T-cell (primary cell): ENCODE measurements at places on chromosomes 2 and 18.

DNA sequence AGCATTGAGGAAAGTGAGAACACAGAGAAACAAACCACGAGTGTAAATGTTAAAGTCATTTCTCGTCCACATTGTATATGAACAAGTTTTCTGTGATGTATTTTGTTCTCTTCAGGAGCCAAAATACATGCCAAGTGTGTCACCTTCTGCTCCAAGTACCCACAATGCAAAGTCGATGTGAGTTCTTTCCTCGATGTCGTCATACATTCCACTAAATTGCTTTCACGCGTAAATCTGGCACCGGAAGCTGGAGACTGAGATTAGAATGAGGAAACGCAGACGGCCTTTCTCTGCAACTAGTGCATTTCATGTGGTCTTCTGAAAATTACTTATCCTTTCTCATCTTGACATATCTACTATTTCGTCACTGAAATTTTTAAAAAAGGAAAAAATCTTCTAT is 118.5 kb upstream of the SALL3 start:
- no peak for DNase-seq

- no peak for DNase-seq
Measured at GRCh38 chr2:96853321-96853720, 4.5 kb downstream of the ANKRD39 start.

- no peak for DNase-seq
Measured at GRCh38 chr2:80706541-80706940, 402.0 kb upstream of the LRRTM1 start.

GRCh38 chr2:226317970-226318369 is 481.6 kb downstream of the IRS1 start:
- DNase-seq = no peak

DNA sequence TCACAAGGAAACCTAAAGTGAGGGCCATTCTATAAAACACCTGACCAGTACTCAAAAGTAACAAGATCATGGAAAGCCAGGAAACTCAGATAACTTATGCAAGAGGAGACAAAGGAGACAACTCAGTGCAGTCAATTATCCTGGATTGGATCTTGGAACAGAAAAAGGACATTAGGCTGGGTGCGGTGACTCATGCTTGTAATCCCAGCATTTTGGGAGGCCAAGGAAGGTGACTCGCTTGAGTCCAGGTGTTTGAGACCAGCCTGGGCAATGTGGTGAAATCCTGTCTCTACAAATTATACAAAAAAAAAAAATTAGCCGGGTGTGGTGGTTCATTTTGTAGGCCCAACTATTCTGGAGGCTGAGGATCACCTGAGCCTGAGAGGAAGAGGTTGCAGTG is 424.5 kb upstream of the SPRED2 start:
- no peak for DNase-seq

GRCh38 chr2:173017646-173018420 is 57.8 kb upstream of the MAP3K20 start:
- no peak for DNase-seq

- no peak for DNase-seq
Measured at GRCh38 chr18:55576001-55576400, 12.0 kb downstream of the TCF4 start.

DNA sequence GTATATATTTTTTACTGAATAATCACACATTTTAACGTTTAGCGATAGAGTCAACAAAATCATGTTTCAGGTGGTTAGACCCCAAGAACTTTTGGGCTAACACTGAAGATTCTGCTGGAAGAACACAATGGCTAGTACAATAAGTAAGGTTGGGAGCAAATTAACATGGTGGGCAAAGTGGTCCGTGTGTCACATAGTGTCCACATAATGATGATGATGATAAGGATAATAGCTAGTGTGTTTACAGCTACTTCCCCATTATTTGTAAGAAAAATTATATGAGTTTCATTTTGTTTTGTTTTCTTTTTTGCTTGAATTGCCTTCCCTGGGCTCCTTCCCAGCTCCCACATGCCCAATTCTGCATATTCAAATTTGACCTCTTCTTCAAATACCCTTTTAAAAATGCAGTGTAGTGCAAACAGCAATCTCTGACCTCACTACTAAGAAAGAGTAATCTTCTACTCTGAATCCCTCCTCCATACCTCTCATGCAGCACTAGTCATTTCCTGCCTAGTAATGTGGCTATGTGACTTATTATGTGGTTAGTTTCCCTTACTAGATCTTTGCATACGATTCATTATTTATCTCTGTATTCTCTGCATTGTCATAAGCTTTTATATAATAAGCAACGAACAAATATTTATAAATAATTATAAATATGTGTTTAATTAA is 16.9 kb upstream of the VPS54 start:
- no peak for DNase-seq

DNA sequence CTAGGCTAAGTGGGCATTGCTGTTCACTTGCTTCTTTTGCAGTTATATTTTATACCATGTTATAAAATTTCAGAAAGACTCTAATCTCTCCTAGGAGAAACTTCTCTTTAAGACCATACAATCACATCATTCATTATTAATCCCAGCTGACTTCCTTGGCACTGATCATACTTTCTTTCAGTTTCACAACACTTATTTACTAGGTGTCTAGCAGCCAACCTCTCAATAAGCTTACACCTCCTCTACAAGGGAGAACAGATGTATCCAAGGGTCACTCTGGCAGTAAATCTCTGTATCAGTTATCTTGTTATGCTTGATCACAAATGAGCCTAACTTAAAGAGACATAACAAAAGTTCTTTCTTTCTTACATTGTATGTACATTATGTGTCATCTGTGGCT is 69.8 kb upstream of the EPB41L5 start:
- DNase-seq = no peak

- DNase-seq = no peak
Measured at GRCh38 chr2:200624658-200625057, 38.8 kb downstream of the AOX1 start.

GRCh38 chr2:117814417-117815264 is at the start of gene DDX18:
TSS of gene DDX18 (plus strand) at chr2:117814691. CDS start at chr2:117814778, 87 bp downstream.
- DNase-seq = peak; percentile 99

DNA sequence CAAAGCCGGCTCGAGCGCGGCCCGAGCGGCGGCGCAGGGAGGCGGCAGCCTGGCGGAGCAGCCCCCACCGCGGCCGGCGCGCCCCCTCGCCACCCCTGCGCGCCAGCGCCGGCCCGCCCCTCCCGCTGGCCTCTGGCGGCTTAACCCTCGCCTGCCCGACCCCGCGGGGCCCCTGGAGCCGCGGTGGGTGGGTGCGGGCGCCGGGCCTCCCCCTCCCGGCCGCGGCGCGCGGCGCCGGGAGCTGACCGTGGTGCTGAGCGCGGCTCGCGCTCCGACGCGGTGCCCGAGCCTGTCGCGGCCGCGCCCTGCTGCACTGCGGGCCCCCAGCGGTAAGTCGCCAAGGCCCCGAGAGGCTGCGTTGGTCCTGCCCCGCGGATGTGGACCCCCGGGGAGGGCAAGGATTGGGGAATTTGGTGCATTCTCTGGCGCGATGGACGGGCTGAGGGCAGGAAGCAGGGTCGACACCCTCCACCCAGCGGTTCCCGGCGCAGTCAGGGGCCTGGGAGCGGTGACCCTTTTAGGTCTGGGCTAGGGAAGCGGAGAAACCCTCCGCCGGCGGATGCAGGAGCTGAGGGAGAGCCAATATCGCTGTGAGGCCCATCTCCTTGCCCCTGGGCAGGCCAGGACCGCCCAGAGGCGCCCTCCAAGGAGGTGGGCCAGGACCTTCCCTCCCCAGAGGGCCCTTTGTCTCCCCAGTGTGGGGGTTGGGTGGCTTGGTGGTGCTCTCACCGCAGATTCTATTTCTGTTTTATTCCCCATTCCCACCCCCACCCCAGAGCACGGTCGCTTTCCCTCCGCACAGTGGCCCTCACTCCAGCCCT is 923 bp downstream of the AMER3 start:
- DNase-seq = no peak

- DNase-seq = no peak
Measured at GRCh38 chr2:44250376-44250775, 24.9 kb upstream of the SLC3A1 start.

- DNase-seq = no peak
Measured at GRCh38 chr2:31384351-31384750, 30.2 kb downstream of the XDH start.

GRCh38 chr2:21683838-21684237 is 560.1 kb downstream of the TDRD15 start:
- DNase-seq = no peak

DNA sequence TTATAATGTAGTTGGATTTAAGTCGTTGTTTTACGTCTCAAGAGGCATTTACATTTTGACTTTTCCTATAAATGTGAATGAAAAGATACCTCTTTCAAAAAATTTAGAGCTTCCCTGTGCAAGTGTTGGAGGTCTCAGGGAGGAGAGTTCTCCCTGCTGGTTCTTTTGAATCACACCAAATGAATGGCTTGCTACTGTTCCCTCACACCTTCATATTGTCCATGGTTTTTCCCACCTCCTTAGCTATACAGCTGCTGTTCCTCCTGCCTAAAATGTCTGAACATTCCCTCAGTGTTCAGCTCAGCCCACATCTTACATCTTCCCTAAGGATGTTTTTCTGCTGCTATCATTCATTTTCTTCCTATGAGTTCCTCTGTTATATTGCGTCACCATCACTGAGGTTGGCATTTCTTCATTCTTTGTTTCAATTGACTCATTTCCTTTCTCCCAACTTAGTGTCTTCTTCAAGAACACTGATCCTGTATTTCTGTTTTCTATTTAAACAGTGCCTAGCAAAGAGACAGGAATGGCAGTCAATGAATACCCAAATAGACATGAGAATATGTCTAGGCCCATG is 46.0 kb downstream of the COX7A2L start:
- no peak for DNase-seq

DNA sequence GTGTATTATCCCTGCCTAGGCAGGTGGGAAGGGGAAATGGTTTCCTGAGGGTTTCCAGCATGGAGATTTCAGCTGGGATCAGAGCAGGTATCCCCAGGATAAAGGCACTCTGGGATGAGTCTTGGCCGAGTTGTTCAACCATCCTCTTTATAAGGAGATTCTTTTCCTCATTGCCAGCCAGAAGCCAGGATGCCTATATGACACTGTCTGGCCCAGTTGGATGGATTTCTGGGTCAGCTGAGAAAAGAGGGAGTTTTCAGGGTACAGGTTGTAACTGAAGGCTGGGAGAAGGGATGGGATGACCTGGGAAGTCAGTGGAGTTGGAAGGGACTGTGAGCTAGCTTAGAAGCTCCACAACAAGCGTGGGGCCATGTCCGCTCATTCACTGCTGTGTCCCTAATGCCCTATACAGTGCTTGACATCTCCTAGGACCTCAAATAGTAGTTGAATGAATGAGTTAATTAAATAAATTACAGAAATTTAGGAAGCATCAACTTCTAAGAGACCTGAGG is 8.3 kb downstream of the RHOB start:
- DNase-seq = no peak

DNA sequence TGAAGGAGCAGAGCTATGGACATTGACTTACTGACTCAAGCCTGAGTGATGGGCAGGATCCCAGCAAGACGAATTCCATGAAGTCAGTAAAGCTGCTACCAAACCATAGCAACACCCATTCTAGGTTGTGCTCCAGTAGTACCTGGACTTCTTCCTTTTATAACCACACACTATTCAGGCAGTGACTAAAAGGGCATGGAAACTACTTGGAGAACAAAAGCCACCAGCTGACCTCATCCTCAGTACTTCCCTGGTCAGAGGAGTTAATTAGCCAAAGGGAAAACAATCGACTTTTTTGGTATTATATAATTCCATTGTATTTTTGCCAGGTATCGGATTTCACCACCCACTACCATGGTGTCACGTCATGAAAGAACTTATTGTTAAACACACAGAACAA is 237.1 kb downstream of the TTC32 start:
- no peak for DNase-seq

DNA sequence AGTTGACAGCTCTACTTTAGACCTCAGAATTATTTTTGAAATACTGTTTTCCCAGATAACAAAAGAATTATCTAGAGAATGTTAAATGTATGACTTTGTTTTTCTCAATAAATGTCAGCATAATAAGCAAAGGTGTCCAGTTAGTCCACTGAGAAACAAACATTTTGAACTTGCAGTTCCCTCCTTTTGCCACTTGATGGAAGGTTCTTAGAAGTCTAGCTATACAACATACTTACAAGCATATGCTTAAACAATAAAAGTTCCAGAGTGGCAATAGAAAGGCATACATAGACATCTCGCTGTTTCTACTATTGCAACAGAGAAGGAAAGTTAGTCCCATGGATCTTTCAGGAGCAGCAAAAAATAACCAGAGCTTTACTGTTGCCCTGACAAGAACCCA is 11.8 kb downstream of the NDUFA10 start:
- no peak for DNase-seq

DNA sequence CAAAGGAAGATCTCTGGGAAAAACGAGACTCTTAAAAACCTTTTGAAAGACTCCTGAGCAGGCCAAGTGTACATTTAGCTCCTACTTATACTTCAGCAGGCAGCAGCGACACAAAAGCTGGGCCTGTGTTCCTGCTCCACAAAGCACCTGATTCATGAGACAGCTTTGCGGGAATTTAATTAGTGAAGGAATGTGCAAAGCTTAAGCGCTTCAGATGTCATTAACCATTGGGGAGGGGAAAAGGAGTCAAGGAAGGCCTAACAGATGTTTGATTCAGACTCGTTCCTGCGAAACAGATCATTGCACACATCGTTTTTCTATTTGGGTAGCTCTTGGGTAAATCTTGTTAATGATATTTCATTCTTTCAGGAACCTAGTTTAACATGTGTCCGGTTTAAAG is 125.9 kb downstream of the MAIP1 start:
- no peak for DNase-seq

- DNase-seq = no peak
Measured at GRCh38 chr2:109659396-109660045, 45.4 kb downstream of the SOWAHC start.

GRCh38 chr2:236550701-236551465 is 18.7 kb upstream of the ACKR3 start:
- no peak for DNase-seq

GRCh38 chr2:184577743-184578142 is 20.6 kb upstream of the ZNF804A start:
- no peak for DNase-seq

GRCh38 chr18:38256366-38256765 is 690.8 kb upstream of the CELF4 start:
- no peak for DNase-seq

- no peak for DNase-seq
Measured at GRCh38 chr2:122062506-122062905, 307.1 kb downstream of the TSN start.

DNA sequence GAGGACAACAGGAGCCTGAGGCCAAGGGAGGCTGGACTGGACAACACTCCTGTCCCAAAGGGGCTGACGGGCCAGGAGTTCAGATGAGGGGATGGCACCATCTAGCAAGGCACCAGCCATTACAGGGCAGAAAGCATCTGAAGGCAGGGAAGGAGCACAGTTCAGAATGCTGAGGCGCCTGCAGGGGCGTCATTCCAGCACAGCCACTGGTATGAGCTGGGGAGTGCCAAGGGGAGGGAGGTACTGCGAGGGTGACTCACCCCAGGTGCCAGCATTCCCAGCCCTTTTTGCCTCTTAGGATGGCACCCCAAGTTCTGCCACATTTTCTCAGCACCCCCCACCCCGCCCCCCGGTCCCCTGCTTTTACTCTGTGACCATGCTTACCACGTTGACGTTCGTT is 129.8 kb upstream of the EPAS1 start:
- no peak for DNase-seq

GRCh38 chr2:224952936-224953657 is 89.2 kb downstream of the DOCK10 start:
- peak; percentile 22 for DNase-seq
